ENCODE measurements at places on chromosomes 2 and 18. TPM values are rescaled to one million over a fixed set of nuclear protein-coding genes. Genes with fewer than 3 reads are reported as not detected.

Gene NMUR1
- 1.0 TPM for total RNA-seq

Gene IL1F10
- total RNA-seq: not detected

Gene ANO7
- 1.7 TPM for total RNA-seq

DNA sequence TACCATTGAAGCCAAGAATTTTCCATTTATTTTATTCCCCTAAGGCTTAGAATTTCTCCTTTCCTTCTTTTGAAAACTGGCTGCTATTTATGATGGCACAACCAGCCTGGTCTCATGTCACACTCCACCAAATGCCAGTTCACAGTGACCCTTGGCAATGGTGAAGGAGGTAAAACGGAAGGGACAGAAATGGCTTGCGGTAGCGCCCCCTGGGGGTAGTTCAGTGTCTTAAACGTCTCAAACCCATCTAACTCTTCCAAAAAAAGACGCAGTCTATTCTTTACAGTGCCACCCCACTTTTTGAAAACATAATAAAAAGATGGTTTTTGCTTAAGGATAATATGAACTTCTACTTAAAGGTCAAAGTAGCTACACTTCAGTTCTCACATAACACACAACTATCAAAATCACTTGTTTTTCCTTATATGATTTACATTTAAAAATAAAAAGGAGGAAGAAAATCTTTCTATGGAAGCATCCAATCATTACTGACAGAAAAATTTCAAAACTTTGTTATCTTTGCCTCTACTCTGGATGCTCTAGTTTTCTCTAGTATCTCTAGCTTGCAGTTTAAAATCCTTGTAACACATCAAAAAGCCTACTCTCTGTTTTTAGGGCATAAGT, 28.0 kb downstream of the PNO1 start:
- no peak overlapping the region for H3K27ac ChIP-seq
- no peaks in the 10 kb centered on the region for H3K4me1 ChIP-seq
- no peaks in the 10 kb centered on the region for H3K27me3 ChIP-seq
- H3K36me3 ChIP-seq: peaks cover 42% of the 10 kb centered on the region

DNA sequence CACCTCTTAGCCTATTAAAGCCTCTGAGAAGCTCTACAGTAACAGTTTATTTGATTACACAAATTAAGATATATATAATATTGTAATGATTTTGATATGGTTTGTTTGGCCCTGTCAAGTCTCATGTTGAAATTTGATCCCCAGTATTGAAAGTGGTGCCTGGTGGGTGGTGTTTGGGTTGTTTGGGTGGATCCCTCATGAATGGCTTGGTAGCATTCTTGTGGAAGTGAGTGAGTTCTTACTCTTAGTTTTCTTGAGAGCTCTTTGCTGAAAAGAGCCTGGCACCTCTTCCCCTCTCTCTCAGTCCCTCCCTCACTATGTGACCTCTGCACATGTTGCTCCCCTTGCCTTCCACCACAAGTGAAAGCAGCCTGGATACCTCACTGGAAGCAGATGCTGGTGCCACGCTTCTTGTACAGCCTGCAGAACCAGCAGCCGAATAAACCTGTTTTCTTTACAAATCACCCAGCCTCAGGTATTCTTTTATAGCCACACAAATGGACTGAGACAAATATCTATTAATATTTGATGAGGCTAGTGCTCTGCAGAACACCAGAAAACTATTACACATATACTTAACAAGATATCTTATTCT, 52.8 kb downstream of the SLC4A10 start:
- no peak overlapping the region for H3K27ac ChIP-seq
- H3K4me3 ChIP-seq: no peak overlapping the region
- H3K27me3 ChIP-seq: no peaks in the 10 kb centered on the region
- H3K4me1 ChIP-seq: no peaks in the 10 kb centered on the region
- H3K36me3 ChIP-seq: no peaks in the 10 kb centered on the region

- H3K27ac ChIP-seq: no peak overlapping the region
- no peaks in the 10 kb centered on the region for H3K4me1 ChIP-seq
- no peaks in the 10 kb centered on the region for H3K27me3 ChIP-seq
- DNase-seq: no peak
- no peaks in the 10 kb centered on the region for H3K36me3 ChIP-seq
Measured at GRCh38 chr2:6449343-6449742, 416.4 kb downstream of the CMPK2 start.

GRCh38 chr18:34493566-34494358, 216.3 kb upstream of the DTNA start:
- no peaks in the 10 kb centered on the region for H3K36me3 ChIP-seq
- H3K4me3 ChIP-seq: peak overlapping the region; percentile 37
- H3K4me1 ChIP-seq: 0 out of 2 replicates have a peak, but pooled peaks cover 5% of the 10 kb centered on the region
- no peak overlapping the region for H3K27ac ChIP-seq

GRCh38 chr18:2881840-2882195, 35.0 kb downstream of the EMILIN2 start:
- no peaks in the 10 kb centered on the region for H3K36me3 ChIP-seq
- DNase-seq: no peak
- H3K27ac ChIP-seq: no peak overlapping the region
- H3K4me1 ChIP-seq: no peaks in the 10 kb centered on the region
- no peak overlapping the region for H3K4me3 ChIP-seq

GRCh38 chr18:62327977-62328376, 2.9 kb downstream of the TNFRSF11A start:
- DNase-seq: no peak
- peaks cover 64% of the 10 kb centered on the region for H3K27me3 ChIP-seq
- H3K27ac ChIP-seq: no peak overlapping the region
- peaks cover 10% of the 10 kb centered on the region for H3K4me1 ChIP-seq
- no peak overlapping the region for H3K4me3 ChIP-seq

GRCh38 chr2:211744379-211744778, 794.2 kb downstream of the ERBB4 start:
- no peaks in the 10 kb centered on the region for H3K4me1 ChIP-seq
- 0 out of 2 replicates have a peak, but pooled peaks cover 3% of the 10 kb centered on the region for H3K27me3 ChIP-seq
- DNase-seq: no peak
- no peak overlapping the region for H3K4me3 ChIP-seq
- no peak overlapping the region for H3K27ac ChIP-seq

- 0 out of 2 replicates have a peak, but pooled peaks cover under 1% of the 10 kb centered on the region for H3K4me1 ChIP-seq
- H3K36me3 ChIP-seq: no peaks in the 10 kb centered on the region
- H3K27me3 ChIP-seq: no peaks in the 10 kb centered on the region
- H3K4me3 ChIP-seq: no peak overlapping the region
Measured at GRCh38 chr2:188751816-188752215, 222.4 kb upstream of the COL3A1 start.

DNA sequence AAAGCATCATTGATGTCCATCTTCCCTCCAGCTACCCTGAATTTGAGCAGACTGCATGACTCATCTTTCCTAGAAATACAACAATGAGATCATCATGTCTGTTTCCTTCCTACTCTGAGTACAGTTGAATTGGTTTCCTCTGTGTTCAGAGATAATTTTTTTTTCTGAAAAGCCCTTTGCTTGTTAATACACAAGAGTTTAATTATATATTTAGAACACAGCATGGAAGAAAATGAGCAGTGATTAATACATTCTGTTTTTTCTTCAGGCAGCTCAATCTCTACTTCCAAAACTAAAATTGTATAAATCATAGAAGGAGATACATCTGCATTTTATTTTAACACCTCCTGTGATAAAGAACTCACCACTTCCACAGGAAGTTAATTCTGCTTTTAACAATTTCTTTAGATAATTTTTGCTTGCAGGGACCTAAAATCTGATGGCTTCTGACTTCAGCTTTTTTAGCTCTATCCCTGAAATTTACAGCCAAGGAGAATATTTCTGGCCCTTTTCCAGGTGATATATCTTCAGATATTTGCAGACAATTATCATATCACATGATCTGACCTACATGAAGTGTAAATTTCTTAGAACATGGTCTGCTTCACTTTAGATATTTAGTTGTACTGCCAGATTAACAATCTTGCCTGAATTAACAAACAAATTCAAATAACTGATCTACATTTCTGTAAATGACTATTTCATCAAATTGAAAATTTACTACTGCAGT, 249.0 kb downstream of the TRIB2 start:
- H3K27ac ChIP-seq: peak overlapping the region; percentile 4
- no peaks in the 10 kb centered on the region for H3K27me3 ChIP-seq
- no peak overlapping the region for H3K4me3 ChIP-seq
- peak; percentile 50 for DNase-seq
- no peaks in the 10 kb centered on the region for H3K36me3 ChIP-seq

DNA sequence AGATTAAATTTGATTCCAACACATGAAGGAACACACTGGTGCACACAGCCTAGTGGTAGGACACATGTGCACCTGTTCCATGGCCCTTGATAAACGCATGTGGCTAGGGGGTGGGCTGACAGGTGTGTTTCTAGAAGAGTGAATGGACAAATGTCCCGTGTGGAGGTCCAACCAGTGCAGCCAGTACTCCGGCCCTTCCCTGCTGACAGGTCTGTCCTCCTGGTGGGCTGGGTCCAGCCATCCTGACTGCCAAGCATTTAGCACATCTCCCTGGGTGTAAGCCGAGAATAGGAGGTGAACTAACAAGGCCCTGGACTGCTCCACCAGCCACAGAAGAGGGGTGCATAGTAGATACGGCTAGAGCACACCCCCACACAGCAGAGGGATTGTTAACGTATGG, 258.7 kb upstream of the RAB6C start:
- no peaks in the 10 kb centered on the region for H3K4me1 ChIP-seq
- no peak overlapping the region for H3K27ac ChIP-seq
- H3K27me3 ChIP-seq: peaks cover 6% of the 10 kb centered on the region
- H3K4me3 ChIP-seq: no peak overlapping the region
- H3K36me3 ChIP-seq: no peaks in the 10 kb centered on the region
